Mucosa of descending colon (tissue), 3 donors: ENCODE measurements at places on chromosomes 1 and 21.

- no peak for DNase-seq
Observed at GRCh38 chr1:3349161-3349967, 105.1 kb upstream of the ARHGEF16 start.

- no peak for DNase-seq
Observed at GRCh38 chr1:199545780-199546179, 481.7 kb upstream of the NR5A2 start.

DNA sequence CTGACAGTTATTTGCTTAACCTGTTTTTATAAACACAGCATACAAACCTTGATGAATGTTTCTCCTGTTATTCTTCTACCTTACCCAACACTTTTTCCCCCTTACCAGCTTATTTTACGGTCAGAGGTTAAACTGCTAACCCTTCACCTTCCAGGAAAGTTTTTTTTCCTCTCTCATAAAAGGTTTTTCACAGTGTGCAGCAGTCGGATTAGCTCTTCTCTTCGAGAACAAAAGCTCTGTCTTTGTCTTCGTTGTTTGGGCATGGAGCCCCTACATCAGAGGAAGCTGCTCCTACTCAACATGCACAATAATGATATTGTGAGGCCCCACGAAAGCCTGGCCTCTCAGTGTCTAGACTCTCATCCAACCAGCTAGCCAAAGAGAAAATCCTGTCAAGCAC lies 42.0 kb downstream of the DENND1B start:
- DNase-seq = no peak

GRCh38 chr1:106876384-106876783 lies 180.1 kb upstream of the PRMT6 start:
- no peak for DNase-seq

GRCh38 chr1:45351508-45351907 lies 11.3 kb upstream of the MUTYH start:
- no peak for DNase-seq

DNA sequence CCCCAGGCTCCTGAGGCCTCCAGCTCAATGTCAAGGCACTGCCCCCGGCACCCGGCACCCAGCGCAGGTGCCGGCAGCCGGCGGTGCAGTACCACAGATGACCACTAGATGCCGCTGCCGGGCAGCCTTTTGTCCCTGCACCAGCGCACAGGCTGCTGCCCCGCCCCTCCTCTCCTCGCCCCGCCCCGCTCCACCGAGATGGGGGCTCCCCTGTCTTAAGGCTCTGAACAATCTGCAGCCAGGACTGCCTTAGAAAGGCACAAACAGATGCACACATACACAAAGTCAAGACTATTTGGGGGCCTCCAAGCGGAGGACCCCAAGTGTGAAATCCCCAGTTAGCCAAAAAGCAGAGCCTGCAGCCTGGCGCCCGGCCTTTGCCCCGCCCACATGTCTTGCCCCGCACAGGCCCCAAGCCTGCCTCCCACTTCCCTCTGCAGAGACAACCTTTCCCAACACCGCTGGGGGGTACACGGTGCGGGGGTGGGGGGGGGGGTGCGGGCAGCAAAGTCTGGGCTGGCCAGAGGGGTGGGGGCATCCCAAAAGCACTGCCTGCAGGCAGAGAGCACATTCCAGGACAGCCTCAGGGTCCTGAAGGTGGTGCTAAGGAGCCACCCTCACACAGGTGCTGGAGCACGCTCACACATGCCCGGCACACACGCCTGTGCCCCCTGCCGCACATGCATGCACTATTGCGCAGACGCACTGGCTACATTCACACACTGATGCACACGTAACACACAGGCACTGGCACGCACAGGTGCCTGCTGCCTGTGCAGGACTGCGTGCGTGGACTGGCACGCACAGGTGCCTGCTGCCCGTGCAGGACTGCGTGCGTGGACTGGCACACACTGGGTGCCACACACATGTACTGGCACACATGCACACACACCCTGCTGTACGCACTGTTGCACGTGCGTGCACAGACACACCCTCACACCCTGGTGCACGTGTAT lies 37.1 kb downstream of the ARHGEF16 start:
- DNase-seq = peak; percentile 78

DNA sequence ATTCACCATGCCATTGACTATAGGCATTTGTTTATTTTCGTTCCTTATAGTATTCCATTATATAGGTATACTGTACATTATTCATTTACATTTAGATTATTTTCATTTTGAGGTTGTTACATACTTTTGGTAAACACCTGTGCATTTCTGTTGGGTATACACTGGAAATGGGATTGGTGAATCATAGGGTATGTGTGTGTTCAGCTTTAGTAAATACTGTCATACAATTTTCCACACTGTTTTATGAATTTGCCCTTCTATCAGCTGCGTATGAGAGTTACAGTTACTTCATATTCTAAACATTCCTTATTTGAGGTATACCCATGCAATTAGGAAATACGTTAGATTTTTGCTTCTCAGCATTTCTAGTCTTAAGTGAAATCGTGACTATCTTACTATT lies 55.1 kb upstream of the FASLG start:
- no peak for DNase-seq

- no peak for DNase-seq
Observed at GRCh38 chr1:205711105-205712048, 31.1 kb upstream of the SLC45A3 start.

DNA sequence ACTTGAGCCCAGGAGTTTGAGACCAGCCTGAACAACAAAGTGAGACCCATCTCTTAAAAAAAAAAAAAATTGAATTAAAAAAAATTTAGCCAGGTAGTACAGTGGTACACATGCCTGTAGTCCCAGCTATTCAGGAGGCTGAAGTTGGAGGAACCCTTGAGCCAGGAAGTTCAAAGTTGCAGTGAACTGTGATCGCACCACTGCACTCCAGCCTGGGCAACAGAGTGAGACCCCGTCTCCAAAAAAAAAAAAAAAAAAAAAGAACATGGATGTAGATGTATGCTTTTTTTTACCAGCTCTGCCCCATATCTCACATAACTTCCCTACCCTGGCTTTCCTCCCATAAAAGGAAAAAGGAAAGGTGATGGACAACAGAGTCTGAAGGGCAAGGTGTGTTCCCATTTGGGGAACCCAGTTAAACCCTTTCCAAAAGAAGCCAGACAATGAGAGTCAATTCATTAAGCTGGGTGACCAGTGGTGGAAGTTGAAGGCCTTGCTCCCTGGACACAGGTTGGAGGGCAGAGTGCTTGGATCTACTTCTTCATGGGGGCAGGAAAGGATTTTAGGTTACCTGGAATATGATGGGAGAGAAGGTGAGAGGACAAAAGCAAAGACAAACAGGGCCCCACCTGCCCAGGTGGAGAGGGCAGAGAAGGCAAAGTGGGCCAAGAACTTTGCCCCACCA lies 2.9 kb downstream of the KRTCAP2 start:
- no peak for DNase-seq

DNA sequence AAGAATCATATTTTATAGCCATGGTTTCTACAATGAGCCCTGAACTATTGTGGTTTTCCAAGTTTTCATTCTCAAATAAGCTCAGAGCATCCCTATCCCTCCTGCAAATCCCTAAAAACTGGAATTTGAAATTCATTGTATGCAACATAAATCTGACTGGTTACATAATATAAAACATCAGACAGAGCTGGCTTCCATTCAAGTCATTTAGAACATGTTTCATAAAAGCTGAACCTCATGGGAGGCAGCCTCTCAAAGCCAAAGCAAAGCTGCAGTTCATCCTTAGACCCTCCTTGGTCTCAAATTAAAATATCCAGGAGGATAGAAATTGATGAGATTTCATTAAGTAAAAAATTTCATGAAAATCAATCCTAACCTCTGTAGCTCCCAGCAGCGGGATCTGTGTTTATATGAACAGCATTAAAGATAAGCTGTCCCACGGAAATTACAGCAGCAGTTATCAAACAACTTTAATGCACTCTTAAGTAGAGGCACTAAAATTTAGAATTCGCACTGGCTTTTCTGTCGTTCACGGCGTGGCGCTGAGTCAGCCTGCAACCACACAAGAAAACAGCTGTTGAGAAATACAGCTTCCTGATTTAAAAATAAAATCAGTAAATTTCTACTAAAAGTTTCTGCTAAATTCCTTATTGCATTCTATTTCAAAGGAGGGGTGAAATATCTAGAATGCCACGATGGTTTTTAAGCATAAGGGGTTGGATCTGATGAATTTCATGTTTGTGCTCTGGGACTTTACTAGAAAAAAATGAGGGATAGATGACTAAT lies 99.9 kb upstream of the TIAM1 start:
- peak; percentile 19 for DNase-seq

- no peak for DNase-seq
Observed at GRCh38 chr1:44653107-44653964, 20.9 kb downstream of the TMEM53 start.

- no peak for DNase-seq
Observed at GRCh38 chr1:222930070-222930469, 115.2 kb downstream of the DISP1 start.

DNA sequence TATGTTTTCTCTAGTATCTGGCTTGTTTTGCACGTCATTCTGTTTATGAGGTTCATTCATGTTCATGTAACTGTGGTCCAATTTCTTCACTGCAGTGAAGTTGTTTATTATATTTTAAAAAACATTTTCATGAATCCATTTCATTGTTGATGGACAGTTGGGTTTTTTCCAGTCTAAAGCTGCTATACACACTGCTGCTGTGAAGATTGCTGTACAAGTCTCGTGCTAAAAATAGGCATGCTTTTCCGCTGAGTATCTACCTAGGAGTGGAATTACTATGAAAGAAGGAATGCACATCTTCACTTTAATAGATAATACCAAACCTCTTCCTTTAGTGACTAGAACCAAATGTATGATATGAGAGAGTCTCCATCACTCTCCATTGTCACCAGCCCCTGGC lies 49.0 kb upstream of the ETS2 start:
- no peak for DNase-seq

DNA sequence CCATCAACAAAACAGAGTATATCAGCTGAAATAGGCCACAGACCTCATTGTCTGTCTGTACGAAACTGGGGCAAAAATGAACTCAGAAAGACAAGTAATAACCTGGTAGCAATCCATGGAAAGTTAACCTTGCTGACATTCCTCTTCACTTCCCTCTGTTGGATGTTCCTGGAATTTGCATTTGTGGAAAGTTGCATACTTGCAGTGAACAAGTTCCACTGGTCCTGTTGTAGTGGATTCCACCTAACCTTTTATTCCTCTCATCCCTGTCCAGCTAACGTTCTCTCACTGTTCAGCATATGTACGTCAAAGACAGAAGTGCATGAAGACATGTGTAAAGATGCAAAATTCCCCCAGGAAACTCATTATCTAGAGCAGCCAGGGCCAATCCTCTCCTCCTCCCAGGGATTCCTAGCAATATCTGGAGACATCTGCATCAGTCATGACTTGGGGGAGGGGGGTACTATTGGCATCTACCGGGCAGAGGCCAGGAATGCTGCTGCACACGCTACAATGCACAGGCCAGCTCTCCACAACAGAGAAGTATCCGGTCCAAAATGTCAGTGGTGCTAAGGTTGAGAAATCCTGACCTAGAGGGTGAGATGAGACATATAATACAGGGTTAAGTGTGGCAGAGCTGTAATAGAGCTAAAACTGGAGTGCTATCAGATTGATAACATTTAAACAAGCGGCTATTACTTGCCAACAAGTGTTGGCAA lies 8.2 kb downstream of the LPAR3 start:
- DNase-seq = no peak

- DNase-seq = no peak
Observed at GRCh38 chr1:206114692-206115640, 2.2 kb downstream of the AVPR1B start.

DNA sequence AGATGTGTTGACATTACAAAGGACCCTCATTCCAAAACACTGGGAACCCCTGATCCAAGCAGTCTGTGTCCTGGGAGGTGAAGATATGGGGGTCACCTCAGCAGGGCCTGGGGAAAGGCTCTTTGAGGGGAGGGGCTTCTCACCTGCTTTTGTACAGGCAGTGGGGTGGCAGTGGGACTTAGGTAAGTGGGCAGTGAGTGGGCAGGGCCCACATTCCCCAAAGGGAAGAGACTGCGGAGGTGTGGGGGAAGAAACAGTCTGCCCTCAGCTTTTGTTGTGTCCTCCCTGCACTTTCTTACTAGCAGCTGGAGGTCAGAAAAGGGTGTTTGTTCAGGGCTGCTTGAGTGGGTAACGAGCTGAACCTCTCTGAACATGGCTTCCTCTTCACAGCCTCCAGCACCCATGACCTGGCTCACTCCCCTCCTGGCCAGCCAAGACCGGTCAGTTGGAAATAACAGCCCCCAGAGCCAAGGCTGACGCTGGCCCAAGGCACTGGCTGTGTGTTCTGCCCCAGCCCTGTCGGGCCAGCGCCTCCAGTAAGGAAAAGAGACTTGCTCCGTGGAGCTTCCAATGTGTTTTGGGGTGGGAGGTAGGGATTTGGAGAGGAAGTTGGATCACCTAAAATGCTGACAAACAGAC lies 173.5 kb downstream of the PSMG1 start:
- no peak for DNase-seq

DNA sequence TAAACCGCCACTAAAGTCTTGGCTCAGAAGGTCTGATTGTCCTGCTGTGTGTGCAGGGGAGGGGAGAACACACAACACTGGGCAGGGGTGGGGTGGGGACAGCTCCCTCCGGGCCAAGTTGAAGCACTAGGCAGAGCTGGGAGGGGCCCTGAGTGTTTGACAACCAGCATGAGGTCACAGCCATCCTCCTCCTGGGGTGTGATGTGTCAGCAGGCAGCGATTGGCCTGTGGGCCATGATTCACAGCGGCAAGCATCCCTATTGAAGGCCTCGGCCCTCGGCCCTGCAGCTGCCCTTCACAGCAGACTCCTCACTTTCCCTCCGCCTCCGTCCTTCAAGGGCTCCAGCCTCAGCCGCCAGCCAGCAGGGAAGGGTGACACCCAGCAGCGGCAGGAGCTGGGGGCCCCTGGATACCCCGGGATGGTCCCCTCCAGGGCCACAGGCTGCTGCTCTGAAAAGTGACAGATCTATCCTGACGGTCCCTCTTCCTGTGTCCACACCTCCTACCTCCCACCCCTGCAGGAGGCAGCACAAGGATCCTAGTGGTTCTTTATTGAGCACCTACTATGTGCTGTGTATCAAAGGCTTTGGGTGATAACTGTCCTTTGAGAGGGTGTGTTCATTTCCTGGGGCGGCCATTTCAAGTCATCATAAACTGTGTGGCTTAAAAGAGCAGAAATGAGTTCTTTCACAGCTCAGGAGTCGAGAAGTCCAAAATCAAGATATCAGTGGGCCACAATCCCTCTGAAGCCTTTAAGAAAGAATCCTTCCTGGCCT lies 66.0 kb upstream of the SLC25A33 start:
- peak; percentile 66 for DNase-seq

DNA sequence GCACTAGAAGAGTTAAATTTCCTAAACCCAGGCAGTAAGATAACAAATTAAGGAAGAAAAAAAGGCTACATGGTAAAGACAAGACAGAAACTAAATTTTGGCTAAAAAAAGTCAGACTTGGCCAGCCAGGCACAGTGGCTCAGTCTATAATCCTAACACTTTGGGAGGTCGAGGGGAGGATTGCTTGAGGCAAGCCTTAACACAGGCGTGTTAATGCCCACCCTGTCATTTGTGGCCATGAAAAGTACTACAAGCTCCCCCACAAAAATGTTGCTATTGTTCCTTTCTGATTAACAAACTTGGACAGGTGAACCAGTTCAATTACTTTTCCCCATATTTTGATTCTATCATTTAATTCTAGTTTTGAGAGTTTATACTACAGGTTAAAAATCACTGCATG lies 32.3 kb downstream of the UBR4 start:
- DNase-seq = no peak
